ENCODE measurements at places on chromosomes 12 and 14.

DNA sequence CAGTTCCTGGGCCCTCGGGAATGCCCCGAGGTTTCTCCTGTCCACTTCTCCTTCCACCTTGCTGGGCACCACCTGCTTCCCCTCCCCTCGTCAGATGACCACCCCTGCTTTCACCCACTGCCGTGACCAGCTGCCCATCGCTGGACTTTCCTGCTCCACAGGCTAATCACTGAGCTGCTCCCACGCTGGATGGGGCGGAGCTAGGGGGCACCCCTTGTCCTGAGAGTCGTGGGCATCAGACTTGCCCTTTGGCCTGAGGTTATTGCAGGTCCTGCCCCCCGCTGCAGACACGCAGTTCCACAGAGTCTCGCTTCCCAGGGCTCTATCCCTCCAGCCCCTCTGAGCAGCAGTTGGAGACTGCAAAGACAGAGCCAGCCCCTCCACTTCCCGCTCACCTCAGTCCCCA is 427 bp downstream of the SLC6A12 start:
- DNase-seq = no peak

DNA sequence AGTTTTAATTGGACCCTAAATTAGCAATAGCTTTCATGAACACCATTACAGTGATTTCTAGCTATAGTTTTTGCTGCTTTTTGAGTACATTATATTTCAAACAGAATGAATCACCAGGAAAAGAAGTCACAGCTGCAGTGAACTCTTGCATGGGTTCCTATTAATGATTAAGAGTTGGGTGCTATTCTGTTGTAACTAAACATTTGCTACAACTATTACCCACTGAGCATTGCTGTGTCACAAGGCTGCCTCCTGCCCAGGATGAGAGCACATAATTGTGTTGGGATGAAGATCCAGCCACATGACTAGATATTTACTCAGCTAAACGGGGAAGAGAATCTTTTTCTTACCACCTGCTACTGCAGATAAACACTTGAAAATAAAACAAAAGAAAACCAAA is 152.7 kb downstream of the GXYLT1 start:
- DNase-seq = no peak

- DNase-seq = no peak
These were observed 35.1 kb downstream of the ST8SIA1 start for GRCh38 chr12:22299294-22299912.

DNA sequence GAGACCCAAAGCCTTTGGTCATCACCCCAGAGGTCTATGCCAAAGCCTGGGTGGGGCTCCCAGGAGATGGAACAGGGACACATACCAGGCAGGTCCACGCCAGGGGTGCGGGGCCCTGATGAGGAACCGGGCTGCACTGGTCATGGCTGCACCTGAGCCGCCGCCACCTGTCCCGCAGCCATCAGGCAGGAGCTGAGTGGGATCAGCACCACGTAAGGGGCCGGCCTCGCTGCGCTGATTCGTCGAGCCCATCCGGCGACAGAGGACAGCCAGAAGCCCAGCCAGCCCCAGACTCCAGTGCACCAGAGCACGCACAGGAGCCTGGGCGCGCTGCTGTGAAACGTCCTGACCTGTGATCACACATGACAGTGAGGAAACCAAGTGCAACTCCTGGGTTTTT is 15.9 kb downstream of the DEGS2 start:
- DNase-seq = no peak

DNA sequence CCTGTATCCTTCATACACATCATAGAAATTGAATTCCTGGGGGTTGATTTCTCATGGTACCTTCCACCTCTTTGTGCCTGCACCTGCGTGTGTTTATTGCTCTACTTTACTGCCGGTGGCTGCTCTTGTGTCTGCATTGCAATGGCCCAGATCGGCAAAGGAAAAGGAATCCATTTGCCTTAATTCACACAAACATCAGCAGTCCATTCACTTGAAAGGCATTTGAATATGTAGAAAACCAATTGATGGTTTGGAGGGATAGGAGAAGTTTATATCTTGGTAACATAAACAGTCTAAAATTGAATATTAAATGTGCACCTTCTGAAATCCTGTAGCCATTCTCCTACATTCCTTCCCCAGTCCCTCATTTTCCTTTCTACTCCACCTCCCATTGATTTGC is 74.0 kb downstream of the SNAPC1 start:
- DNase-seq = no peak

GRCh38 chr14:75279763-75280290 is 1.2 kb downstream of the FOS start:
- DNase-seq = no peak

GRCh38 chr12:117377758-117378157 is 16.3 kb upstream of the NOS1 start:
- no peak for DNase-seq

GRCh38 chr14:35231207-35231760 is 60.9 kb upstream of the PSMA6 start:
- no peak for DNase-seq

DNA sequence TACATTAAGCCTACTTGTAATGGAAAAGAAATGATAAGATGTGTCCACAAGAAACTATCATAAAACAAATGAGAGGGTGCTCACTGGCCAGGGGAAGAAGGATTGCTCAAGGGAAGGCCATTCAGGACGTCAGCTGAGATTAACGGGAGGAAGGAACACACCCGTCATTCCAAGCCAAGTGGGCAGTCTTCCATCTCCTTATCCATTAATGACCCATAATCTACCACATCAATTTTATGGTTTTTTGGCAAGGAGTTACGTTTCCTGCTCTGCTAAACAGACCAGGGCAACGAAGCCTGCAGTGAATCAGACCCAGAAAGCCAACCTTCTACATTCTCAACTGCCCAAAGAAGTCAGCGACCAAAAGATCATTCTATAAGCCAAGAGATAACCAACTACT is 25.1 kb downstream of the PRKAB1 start:
- DNase-seq = no peak

- DNase-seq = no peak
These were observed 41.8 kb downstream of the R3HDM2 start for GRCh38 chr12:57389033-57389432.

DNA sequence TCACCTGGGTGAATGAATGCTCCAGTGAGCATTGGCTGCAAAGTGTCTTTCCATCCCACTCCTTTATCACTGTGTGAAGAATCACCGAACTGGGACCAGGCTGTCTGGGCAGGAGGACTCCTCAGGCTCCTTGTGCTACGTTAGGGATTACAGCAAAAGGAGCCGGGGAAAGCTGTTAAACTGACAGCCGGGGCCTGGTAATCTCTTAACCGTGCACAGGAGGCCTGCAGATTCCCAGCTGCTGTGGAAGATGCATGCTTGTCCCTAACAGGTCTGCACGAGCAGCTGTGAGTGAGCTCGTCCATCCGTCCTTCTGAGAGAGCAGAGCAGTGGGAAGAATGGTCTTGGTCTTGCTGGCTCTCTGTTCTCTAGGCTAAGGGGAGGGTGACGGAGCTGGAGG is 231.5 kb downstream of the AACS start:
- DNase-seq = no peak

DNA sequence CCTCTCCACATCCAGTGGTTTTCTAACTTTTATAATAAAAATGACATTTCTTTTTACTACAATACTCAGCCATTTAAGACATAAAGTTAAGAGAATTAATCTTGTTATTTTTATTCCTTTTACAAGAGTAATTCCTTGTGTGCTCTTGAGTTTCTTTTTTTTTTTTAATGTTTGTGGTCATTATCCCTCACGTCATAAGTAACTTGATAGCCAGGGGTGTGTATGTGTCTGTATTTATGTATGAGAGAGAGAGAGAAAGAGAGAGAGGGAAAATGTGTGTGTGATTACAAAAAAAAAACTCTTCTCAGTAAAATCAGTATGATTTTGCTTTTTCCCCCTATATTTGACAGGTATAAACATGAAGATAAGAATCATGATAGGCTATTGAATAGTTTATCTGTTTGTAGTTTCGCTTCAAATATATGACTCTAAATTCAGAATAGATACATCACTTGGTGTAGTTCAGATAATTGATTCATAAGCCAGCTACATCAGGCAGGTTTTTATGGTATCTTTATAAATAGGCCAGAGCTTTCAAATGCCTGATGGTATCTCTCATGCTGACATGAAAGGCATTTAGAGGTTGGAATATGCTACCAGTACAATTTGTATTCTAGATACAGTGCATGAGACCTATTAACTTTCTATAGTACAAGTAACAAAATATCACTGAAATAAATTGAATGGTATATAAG is 34.9 kb downstream of the RERGL start:
- no peak for DNase-seq

GRCh38 chr14:46322730-46323403 is 328.7 kb downstream of the RPL10L start:
- DNase-seq = no peak

DNA sequence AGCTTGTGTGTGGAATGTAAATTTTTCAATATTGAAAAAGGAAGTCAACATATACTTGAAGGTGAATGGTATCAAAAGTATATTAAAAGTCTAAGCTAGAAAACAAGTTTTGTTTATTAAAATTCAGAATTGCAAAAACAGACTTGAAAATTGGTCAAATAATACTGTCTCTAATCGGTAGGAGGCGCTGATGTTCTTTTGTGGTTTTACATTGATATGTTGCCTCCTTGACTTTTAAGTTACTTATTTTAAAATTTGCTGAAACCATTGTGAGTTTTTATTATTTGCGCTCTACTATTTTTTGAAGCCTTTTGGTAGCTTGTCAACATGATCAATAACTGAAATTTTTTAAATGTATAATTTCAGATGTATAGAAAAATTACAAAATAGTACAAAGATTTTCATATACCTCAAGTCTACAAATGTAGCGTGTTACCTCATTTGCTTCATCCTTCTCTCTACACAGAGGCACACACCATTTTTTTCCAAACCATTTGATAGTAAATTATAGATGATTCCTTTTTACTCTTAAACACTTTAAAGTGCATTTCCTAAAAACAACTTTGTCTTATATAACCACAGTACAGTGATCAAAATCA is 6.9 kb downstream of the RTRAF start:
- no peak for DNase-seq

- no peak for DNase-seq
These were observed 154.8 kb downstream of the PRKCH start for GRCh38 chr14:61476105-61476753.
